ENCODE measurements at places on chromosomes 2 and 18.

GRCh38 chr2:47536696-47537095, 133.7 kb downstream of the MSH2 start:
- no peak for DNase-seq

DNA sequence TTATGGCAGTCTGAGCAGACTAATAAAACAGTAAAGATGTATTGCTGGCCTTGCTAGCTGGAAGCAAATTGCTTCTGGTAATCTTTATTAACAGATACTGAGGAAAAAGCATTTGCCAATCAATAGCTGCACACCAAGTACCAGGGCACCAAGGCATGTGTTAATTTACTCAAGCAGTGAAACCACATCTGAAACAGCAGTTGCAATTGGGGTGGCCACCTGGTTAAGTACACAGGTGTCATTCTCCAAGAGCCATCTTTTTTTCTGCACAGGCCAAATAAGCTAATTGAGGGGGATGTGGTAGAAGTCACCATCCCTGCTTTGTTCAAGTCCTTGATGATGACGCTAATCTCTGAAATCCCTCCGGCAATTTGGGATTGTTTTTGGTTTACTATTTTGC, 8.6 kb upstream of the SEH1L start:
- no peak for DNase-seq

DNA sequence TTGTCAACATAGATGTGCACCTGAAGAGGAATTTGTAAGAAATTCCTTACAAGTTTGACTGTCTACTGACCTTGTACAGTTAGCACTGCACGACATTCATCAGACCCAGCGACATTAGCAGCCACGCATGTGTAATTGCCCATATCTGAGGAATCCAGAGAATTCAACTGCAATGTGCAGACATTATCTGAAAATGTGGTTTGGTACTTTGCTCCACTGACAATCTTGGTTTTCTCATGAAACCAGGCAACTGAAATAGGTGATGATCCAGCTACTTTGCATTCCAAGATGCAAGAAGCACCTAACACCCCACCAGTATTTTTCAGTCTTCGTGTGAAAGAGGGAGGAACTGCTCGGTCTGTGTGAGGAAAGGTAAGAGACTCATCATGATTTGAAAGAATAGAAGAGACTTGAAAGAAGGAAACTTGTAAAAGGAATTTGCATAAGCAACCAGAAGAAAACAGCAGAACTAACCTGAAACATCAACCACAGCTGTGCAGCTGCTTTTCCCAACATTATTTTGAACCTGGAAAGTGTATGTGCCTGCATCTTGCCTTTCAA, 83.4 kb downstream of the TTN start:
- DNase-seq = no peak

- no peak for DNase-seq
These were observed 146.4 kb downstream of the GRB14 start for GRCh38 chr2:164474873-164475272.

GRCh38 chr2:54740333-54740732, 16.9 kb downstream of the EML6 start:
- no peak for DNase-seq

GRCh38 chr2:220452561-220452960, 825.1 kb downstream of the SLC4A3 start:
- no peak for DNase-seq
